Kasumi-1 (cell line): ENCODE measurements at places on chromosomes 4 and X.
A peak's percentile ranks its signal among the peaks of the same experiment; 100 is the strongest.

DNA sequence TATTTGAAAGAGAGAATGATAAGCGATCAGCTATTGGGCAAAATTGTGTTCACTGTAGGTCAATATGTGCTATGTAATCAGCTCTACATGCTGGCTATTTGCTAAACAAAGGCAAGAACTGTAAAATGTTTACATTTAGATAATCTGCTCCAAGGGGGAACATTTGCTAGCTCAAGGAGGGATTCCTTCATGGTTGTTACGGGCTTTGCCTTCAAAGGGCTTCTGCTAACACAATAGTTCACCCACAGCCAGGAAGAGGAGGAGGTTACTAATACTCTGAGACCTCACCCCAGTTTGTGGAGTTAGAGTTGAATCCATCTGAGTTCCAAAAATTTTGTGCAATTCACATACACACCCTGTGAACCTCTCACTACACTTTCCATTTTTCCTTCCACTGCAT is 107.6 kb upstream of the BMP3 start:
- no peak for DNase-seq

DNA sequence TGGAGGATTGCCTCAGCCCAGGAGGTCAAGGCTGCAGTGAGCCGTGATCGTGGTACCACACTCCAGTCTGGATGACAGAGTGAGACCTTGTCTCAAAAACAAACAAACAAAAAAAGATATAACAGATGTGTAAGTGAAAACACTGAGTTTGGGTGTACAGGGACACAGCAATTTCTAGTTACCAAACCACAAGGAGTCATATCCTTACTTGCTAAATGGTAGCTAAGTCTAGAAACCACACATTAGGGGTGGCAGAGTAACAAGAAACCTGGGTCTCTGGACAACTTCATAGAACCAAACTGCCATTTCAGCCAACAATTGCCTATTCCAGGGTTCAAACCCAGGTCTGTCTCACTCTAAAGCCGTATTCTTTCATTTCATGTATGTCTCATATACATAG is 20.8 kb downstream of the PPEF2 start:
- no peak for DNase-seq

GRCh38 chr4:113941836-113942235 is 37.6 kb downstream of the ARSJ start:
- DNase-seq = no peak

DNA sequence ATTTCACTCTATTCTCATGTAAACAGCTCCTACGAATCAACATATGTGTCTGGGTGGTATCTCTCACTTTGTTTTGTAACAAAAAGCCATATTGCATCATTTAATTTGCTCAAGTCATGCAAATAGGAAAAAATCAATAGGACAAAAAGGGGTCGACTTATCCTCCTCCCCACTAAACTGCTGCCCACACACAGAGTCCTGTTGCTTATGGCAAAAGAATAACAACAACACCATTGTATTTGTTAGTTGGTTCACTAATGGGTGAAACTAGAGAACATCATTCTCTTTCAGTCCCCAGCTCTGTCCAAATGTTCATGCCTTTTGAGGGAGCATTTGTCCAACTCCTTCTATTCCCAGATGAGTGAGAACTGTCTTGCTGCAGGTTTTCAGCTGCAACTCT is 2.1 kb downstream of the HHIP start:
- no peak for DNase-seq

GRCh38 chr4:55866290-55866907 is 13.0 kb downstream of the EXOC1 start:
- peak; percentile 98 for DNase-seq

GRCh38 chr4:123415576-123415975 is 19.0 kb downstream of the SPRY1 start:
- DNase-seq = no peak
